CD4-positive, alpha-beta T cell treated with Interleukin-1 beta for 1 hour (primary cell): ENCODE measurements at places on chromosomes 5 and 9.

DNA sequence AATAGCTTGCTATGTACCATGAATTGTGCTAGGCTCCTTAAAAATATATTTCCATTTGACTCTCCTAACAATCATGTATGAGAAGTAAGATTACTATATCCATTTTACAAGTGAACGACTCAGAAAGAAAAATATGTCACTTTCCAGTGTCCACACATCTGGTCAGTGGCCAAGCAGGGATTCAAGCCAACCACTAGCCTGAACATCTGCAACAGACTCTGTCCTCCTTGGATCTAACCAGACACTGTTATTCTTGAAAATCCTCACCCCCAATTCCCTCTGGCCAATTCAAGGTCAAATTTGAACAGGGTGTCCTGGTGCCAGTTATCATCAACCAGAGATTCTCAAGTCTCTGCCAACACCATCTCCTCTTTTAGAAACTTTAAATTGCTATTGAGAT, 344.1 kb upstream of the WWC1 start:
- DNase-seq, result no peak

GRCh38 chr9:116000748-116001329, 152.8 kb upstream of the PAPPA start:
- DNase-seq, result no peak

DNA sequence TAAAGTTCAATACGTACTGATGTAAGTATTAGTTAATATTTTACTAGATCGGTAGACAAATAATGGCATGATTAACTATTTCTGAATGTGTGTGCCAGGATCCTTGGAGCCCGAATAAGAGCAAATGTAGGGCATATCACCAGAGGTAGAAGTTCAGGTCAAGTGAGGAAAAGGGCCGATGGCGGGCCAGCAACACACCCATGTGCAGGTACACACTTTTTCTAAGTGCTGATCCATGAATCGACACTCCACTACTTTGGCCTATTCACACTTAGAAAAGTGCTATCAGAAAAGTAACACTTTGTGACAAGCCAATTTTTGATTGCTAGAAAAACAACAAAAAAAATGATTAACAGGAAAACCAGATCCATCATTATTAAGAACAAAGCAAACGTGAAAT, 150.3 kb downstream of the AUH start:
- DNase-seq, result no peak

DNA sequence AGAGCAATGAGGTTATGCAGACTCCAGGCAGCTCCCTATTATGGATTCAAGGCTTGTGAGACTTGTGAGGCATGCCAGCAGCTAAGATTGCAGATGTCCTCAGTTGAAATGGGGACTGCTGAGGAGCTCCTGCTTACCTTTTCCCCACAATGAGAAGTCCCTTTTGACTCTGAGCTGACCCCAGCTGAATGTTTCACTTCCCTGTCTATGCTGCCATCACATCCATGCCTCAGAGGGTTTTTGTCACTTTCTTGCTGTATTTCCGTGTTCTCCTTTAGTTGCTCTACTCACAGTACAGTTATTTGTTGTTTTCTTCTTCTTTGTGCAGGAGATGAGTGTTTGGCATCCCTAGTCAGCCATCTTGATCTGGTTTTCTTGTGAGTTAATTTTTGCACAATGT, 18.8 kb upstream of the OR2S2 start:
- DNase-seq, result no peak

GRCh38 chr5:55226027-55226933, 835 bp downstream of the MCIDAS start:
- peak; percentile 32 for DNase-seq

DNA sequence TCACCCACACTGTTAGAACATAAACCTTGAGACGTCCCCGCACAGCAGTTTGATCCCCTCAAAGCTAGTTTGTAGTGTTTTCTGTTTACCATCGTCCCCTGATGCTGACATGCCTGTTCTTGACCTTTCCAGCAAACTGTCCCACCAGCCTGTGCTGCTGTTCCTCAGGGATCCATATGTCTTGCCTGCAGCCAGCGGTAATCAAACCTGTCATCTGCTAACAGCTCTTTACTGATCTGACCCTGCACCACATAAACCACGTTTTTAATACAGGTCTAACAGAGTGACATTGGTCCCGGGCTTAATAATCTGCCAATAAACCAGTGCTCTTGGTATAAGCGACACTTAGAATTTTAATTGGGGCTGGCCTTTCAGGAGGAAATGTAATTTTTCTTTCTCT, 34.7 kb downstream of the PPIC start:
- DNase-seq, result no peak

DNA sequence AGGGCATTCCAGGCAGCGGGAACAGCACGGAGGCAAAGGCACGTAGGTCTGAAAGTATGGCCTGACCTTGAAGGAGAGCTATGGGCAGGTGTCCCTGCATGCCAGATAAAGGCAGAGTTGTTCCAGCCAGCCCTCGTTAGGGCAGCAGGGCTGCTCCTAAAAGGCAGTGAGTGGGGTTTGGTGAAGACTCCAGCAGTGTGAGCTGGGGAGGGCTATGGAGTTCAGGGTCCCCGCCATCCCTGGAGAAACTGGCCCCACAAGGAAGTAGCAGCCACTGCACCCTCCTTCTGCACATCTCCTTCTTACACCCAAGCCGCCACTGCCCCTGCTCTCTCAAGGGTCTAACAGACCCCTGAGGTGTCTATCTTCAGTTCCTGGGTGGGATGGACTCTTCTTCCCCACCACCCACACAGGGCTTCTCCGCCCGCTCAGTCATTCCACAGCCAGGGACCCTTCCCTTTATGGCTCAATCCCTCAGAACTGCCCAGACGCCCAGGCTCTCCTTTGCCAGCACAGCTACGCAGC, 1.4 kb downstream of the AKNA start:
- no peak for DNase-seq

- DNase-seq, result no peak
Measured at GRCh38 chr9:87834357-87834756, 48.3 kb upstream of the SPATA31E1 start.

- no peak for DNase-seq
Measured at GRCh38 chr5:11023945-11024344, 262.9 kb upstream of the DAP start.

- no peak for DNase-seq
Measured at GRCh38 chr9:106958955-106959657, 96.1 kb downstream of the ZNF462 start.

GRCh38 chr9:121169094-121169601, 32.5 kb downstream of the RAB14 start:
- DNase-seq, result peak; percentile 27

GRCh38 chr5:1779782-1780613, 19.6 kb downstream of the MRPL36 start:
- no peak for DNase-seq

DNA sequence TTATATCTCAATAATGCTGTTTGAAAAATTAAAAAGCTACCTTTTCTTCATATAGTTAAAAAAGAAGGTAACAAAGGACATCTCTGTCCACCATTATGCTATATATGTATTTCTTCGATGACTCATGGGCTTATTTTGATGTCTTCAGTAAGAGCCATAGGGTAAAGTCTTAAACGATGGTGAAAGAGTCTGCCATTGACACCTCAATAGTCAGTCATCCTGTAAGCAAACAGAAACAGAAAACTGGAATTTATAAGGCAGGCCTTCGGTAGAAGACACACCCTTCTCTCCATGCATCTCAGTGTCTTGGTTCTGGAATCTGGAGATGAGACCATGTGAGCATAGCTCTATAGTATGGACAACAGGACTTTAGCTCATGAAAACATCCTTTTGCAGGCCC, 87.0 kb upstream of the ZNF462 start:
- no peak for DNase-seq

- DNase-seq, result no peak
Measured at GRCh38 chr9:27453860-27454553, 70.1 kb upstream of the IFNK start.

- no peak for DNase-seq
Measured at GRCh38 chr9:8905731-8906130, 1106.2 kb upstream of the DMAC1 start.

- DNase-seq, result no peak
Measured at GRCh38 chr5:172441262-172441751, 13.0 kb downstream of the SH3PXD2B start.

DNA sequence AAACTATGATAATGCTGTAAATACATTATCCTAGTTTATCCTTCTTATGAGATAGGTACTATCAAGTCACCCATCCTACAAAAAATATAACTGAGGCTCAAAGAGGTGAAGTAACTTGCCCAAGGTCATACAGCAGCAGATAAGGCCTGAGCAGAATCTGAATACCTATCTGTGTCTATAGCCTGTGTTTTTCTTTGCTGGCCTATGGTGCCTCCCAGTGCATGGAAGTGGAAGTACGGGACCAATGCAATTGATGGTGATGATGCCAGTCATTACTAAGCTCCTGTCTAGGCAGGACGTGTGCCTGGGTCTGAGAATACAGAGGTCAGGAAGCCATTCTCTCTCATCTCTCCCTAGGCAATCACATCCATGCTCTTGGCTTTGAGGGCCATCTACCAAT, 67.8 kb downstream of the FAT2 start:
- peak; percentile 41 for DNase-seq

DNA sequence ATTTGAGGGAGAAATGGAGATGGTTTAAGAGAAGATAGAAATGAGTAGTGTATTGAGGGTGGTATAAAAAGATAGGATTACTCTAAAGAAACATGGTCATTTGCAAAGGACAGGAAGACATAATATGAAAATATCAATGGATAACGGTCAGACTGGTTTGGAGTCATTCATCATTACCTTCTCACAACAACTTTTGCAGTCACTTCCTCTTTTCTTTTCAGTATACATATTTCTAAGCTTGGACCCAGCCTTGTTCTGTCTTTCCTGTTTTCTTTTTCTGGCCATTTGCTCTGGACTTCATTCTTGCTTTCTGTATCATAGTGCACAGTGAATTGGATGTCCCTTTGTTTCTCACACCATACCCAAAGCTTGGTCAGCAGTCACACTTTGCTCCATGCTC, 966.5 kb upstream of the TYRP1 start:
- no peak for DNase-seq

GRCh38 chr5:177194268-177194667, 60.7 kb downstream of the NSD1 start:
- DNase-seq, result no peak

- DNase-seq, result no peak
Measured at GRCh38 chr5:112143690-112144089, 275.4 kb downstream of the EPB41L4A start.

- no peak for DNase-seq
Measured at GRCh38 chr5:80780024-80780423, 125.2 kb upstream of the DHFR start.

DNA sequence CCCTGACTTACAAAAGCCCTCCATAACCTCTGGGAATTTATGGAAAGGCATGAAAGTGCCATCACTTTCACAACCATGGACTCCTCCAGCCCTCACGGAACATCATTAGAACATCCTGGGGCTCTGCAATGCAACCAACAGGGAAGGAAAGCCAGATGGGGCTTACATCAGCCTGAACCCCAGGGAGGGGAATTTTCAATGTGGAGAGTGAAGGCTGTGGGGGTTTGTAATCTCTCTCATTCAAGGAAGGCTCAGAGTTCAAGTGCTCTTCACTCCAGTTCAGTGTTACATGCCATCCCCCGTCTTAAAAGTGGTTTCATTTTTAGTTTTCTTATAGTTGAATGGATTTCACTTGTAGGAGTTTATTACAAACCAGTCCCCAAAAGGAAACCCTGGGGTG, 5.7 kb downstream of the SPRY4 start:
- DNase-seq, result no peak

DNA sequence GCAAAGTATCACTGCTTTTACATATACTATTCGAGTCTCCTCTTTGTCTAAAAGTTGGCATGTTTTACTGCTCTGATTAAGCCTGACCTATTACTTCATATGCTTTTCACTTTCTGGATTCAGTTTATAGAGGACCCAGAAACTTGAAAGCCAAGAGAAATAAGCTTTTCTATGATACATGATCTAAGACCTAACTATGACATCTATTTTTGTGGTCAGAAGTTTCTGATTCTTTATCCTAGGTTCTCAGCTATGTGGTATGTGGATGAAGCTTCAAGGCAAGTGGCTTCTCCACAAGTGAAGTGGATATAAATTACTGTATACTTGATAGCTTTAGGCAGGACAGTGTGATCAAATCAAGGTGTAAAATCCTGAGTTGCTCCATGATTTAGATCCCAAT, 6.3 kb downstream of the EDIL3 start:
- no peak for DNase-seq

DNA sequence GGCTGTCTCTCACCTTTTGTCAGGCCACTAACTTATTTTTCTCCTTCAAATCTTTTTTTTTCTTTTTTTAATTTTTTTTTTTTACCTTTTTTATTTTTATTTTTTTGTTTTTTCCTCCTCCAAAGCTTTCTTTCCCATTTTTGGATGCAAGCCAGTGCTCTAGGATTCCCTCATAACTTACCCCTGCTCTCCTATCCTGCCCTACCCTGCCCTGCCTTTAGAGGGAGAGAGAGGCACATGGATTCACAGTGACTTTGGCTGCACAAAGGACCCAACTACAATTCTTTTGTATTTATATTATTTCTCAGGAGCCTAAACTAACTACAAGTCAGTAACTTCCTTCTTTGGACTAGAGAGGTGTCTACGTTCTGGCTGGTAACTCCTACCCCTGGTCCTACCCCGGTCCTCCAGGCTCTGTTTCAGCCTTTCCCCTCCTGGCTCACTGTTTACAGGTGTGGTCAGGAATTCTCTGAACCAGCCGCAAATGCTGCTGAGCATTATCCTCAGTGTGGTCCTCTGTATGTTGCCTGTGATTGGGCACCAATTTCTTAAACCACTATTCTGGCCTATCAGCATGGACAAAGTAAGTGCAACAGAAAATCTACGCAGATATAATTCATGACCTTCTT, 8.4 kb upstream of the RUSC2 start:
- peak; percentile 21 for DNase-seq

GRCh38 chr5:173242675-173243121, 7.7 kb upstream of the NKX2-5 start:
- DNase-seq, result no peak

GRCh38 chr5:74152625-74153254, 487.8 kb downstream of the ENC1 start:
- no peak for DNase-seq

DNA sequence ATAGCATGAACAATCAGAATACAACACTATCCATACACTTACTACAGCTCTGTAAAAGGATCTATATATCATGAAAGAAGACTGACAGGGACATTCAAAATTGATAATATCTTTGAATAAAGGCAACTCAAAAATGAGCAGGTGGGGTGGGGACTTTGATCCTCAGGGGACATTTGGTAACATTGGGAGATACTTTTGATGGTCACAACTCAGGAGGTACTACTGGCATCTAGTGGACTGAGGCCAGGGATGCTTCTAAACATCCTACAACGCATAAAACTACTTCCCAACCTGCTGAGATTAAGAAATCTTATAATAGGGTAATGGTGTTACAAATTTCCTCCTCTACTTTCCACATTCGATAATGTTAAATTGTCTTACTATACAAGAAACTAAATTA, 243.9 kb downstream of the ARL15 start:
- DNase-seq, result no peak

GRCh38 chr5:135891791-135892190, 3.9 kb downstream of the IL9 start:
- no peak for DNase-seq

- DNase-seq, result no peak
Measured at GRCh38 chr5:6634306-6634705, 1.1 kb downstream of the SRD5A1 start.

- DNase-seq, result no peak
Measured at GRCh38 chr5:104297076-104297475, 734.5 kb upstream of the NUDT12 start.
